ENCODE measurements at places on chromosomes 1 and 21.
A peak's percentile ranks its signal among the peaks of the same experiment; 100 is the strongest.

DNA sequence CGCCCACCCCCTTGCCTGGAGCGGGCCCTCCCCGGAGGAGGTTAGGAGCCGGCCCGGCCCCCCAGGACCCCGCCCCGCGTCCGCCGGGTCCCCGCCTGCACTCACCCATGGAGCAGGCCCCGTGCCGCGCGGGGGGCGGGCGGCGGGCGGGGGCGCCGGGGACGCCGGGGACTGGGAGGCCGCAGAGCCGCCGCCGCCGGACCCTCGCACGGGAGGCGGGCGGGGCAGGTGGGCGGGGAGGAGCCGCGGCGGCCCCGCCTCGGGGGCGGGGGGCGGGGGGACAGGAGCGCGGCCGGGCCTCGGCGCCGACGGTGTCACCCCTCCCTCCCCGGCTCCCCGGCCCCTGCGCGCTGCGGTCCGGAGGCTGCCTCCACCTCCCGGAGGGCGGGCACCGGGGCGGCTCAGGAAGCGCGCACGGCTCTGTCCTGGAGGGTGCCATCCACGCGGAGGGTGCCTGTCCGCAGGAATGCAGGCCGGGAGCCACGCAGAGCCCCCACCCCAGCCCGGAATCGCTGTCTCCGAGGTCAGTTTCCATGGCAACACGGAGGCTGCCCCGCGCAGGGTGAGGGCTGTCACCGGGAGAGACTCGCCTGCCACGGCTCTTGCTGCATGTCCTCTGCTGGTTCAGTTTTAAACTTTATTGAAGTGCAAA lies 5.9 kb upstream of the PLEKHG5 start:
- H3K4me1 ChIP-seq, result peaks cover 74% of the 10 kb centered on the region
- DNase-seq, result peak; percentile 92
- H3K4me3 ChIP-seq, result peak overlapping the region; percentile 69
- no peaks in the 10 kb centered on the region for H3K36me3 ChIP-seq
- H3K27me3 ChIP-seq, result no peaks in the 10 kb centered on the region
- no peak overlapping the region for H3K27ac ChIP-seq

GRCh38 chr1:64308866-64309265 lies 105.4 kb downstream of the UBE2U start:
- H3K4me3 ChIP-seq, result no peak overlapping the region
- DNase-seq, result no peak
- no peaks in the 10 kb centered on the region for H3K4me1 ChIP-seq
- H3K27ac ChIP-seq, result no peak overlapping the region
- H3K36me3 ChIP-seq, result no peaks in the 10 kb centered on the region
- H3K27me3 ChIP-seq, result no peaks in the 10 kb centered on the region

GRCh38 chr1:24167008-24167407 lies 20.1 kb downstream of the IFNLR1 start:
- H3K36me3 ChIP-seq, result no peaks in the 10 kb centered on the region
- H3K27me3 ChIP-seq, result no peaks in the 10 kb centered on the region
- no peak overlapping the region for H3K4me3 ChIP-seq
- no peaks in the 10 kb centered on the region for H3K4me1 ChIP-seq
- no peak for DNase-seq
- no peak overlapping the region for H3K27ac ChIP-seq

GRCh38 chr1:62367005-62367557 lies 47.8 kb upstream of the KANK4 start:
- no peak overlapping the region for H3K4me3 ChIP-seq
- DNase-seq, result no peak

DNA sequence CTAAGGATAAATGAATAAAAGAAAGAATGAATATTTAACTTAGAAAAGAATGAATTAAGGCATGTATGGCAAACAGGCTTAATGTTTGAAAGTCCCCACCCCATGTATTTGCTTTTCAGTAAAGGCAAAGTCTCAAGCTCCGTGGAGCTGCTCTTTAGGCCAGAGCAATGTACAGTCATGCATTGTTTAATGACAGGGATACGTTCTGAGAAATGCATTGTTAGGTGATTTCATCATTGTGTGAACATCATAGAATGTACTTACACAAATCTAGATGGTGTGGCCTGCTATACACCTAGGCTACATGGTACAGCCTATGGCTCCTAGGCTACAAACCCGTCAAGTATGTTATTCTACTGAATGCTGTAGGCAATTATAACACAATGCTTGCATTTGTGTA lies 51.6 kb upstream of the SPATA6 start:
- no peaks in the 10 kb centered on the region for H3K27me3 ChIP-seq
- no peaks in the 10 kb centered on the region for H3K4me1 ChIP-seq
- DNase-seq, result no peak
- H3K4me3 ChIP-seq, result no peak overlapping the region
- H3K36me3 ChIP-seq, result no peaks in the 10 kb centered on the region

DNA sequence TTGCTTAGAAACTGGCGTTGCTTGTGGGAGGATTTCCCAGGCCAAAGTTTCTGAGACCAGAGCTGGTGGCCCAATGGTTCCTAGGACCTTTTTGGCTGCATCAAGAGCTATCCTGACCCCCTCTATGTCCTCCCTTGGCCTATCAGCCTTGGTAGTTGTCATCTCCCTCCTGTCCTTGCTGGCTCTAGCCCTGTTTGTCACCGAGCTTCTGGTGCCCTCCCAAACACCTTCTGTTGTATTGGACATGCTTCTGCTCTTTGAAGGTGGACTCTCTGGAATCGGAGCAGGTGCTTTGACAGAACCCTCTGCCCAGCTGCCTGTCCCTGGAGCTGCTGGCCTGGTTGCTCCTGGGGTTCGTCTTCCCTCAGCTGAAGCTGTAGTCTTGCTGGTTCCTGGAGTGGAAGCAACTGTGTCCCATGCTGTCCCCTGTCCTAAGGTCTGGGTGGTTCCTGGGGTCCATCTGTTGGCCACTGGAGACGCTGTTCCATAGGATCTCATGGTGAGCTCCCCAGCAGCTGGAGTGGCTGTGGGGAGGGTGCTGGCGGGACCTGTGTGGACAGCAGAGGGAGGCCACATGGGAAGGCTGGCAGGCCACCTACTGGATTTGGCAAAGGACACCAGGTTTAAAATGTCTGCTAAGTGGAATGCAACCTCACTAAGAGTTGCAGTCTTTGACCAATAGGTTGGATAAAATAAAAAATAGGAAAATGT lies 9.4 kb downstream of the FCAMR start:
- H3K36me3 ChIP-seq, result no peaks in the 10 kb centered on the region
- no peak for DNase-seq
- H3K4me1 ChIP-seq, result no peaks in the 10 kb centered on the region
- no peak overlapping the region for H3K27ac ChIP-seq

DNA sequence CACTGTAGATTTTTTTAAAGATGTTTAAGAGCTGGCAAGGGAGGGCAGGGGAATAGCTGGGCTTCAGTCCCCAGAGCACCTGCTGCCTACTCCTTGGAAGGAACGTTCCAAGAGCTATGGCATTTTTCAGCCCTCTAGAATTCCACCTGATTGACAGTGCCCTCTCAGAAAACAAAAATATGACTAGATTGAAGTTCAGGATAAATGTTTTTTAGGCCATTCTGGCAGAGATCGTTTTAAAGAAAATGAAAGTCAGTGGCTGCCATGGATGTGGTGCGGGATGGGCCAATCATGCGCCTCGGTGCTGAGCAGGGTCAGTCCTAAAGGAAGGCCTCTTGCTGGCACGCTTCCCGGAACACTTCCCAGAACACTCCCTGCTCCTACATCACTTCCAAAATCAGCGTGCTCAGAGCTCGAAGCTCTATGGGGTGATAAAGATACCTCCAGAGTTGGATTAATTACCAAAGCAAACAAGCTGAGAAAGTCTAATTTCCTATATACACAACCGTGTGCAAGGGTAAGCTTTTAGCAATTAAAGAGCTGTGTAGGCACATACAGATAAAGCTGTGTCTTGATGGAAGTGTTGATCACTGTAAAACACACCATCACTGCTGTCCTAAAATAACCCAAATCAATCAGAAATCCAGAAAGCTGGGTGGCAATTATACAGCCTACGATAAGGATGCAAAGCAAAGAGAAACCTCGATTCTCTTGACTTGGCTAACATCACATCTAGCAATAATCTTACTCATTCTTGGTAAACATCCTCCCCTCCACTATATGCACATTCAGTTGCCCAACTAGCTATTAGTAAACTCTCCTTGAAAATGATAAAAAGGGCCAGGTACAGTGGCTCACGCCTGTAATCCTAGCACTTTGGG lies 34.6 kb downstream of the TGFBR3 start:
- peaks cover 17% of the 10 kb centered on the region for H3K27me3 ChIP-seq
- no peaks in the 10 kb centered on the region for H3K36me3 ChIP-seq
- peak; percentile 8 for DNase-seq
- no peak overlapping the region for H3K27ac ChIP-seq
- no peak overlapping the region for H3K4me3 ChIP-seq
- no peaks in the 10 kb centered on the region for H3K4me1 ChIP-seq

- H3K4me1 ChIP-seq, result no peaks in the 10 kb centered on the region
- no peak for DNase-seq
- H3K27me3 ChIP-seq, result no peaks in the 10 kb centered on the region
- H3K36me3 ChIP-seq, result no peaks in the 10 kb centered on the region
Observed at GRCh38 chr1:200895801-200896530, 1.3 kb downstream of the INAVA start.

- H3K36me3 ChIP-seq, result no peaks in the 10 kb centered on the region
- H3K27ac ChIP-seq, result peak overlapping the region; percentile 7
- no peaks in the 10 kb centered on the region for H3K27me3 ChIP-seq
Observed at GRCh38 chr1:94962409-94963265, 35.7 kb upstream of the CNN3 start.

- no peak for DNase-seq
- H3K27me3 ChIP-seq, result no peaks in the 10 kb centered on the region
- no peak overlapping the region for H3K4me3 ChIP-seq
- no peaks in the 10 kb centered on the region for H3K36me3 ChIP-seq
Observed at GRCh38 chr1:222375701-222376100, 172.2 kb downstream of the HHIPL2 start.

- no peak for DNase-seq
- no peaks in the 10 kb centered on the region for H3K4me1 ChIP-seq
- H3K4me3 ChIP-seq, result no peak overlapping the region
- H3K27me3 ChIP-seq, result no peaks in the 10 kb centered on the region
- H3K27ac ChIP-seq, result no peak overlapping the region
- no peaks in the 10 kb centered on the region for H3K36me3 ChIP-seq
Observed at GRCh38 chr1:116024626-116025025, 48.3 kb downstream of the SLC22A15 start.

DNA sequence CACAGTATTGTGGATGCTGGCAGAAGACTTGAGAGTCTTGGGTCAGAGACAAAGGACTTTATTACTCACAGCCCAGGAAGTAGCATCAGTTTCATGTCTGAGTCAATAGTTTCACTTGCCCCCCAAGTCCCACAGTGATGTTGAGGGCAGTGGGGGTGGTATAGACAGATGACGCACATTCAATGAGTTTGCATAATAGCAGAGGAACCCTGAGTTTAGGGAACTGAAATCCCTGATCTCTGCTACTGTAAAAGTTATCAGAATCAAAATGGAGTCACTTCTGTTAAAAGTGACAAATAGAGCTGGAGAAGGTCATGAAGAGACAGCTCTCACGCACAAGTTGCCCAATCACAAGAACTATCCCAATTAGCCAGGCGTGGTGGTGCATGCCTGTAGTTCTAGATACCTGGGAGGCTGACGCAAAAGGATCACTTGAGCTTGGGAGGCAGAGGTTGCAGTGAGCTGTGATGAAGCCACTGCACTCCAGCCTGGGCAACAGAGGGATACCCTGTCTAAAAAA lies 11.5 kb upstream of the HCRTR1 start:
- 0 out of 2 replicates have a peak, but pooled peaks cover 8% of the 10 kb centered on the region for H3K4me1 ChIP-seq
- DNase-seq, result no peak
- no peak overlapping the region for H3K27ac ChIP-seq
- no peaks in the 10 kb centered on the region for H3K36me3 ChIP-seq

GRCh38 chr1:25080294-25081209 lies 150.5 kb upstream of the RUNX3 start:
- H3K4me3 ChIP-seq, result no peak overlapping the region
- H3K27ac ChIP-seq, result no peak overlapping the region
- H3K36me3 ChIP-seq, result no peaks in the 10 kb centered on the region
- H3K27me3 ChIP-seq, result peaks cover 6% of the 10 kb centered on the region
- peaks cover 13% of the 10 kb centered on the region for H3K4me1 ChIP-seq
- no peak for DNase-seq

GRCh38 chr1:215986401-215986800 lies 419.3 kb downstream of the KCTD3 start:
- DNase-seq, result no peak
- H3K4me3 ChIP-seq, result no peak overlapping the region
- H3K4me1 ChIP-seq, result no peaks in the 10 kb centered on the region
- H3K36me3 ChIP-seq, result no peaks in the 10 kb centered on the region

GRCh38 chr1:67732750-67733151 lies 47.8 kb downstream of the GADD45A start:
- H3K4me3 ChIP-seq, result no peak overlapping the region
- no peaks in the 10 kb centered on the region for H3K27me3 ChIP-seq
- peak overlapping the region; percentile 59 for H3K27ac ChIP-seq
- H3K36me3 ChIP-seq, result peaks cover 4% of the 10 kb centered on the region
- no peak for DNase-seq

DNA sequence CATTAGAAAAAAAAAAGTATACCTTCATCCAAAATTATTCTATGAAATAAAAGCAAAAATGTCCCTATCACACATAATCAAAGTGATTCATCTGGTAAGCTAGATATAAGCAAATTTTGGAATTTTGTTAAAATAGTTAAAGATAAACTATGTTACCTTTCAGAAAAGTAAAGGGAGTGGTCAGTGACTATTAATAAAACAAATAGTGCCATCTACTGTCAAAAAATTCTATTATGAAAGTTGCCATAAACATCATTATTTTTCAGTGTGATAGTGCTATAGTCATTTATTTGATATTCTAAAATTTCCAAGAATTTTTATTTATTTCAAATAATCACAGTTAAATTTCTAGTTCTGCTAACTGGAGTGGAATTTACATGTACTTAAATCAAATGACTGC lies 803.7 kb downstream of the KCNT2 start:
- no peaks in the 10 kb centered on the region for H3K27me3 ChIP-seq
- H3K4me1 ChIP-seq, result no peaks in the 10 kb centered on the region
- H3K4me3 ChIP-seq, result no peak overlapping the region
- no peaks in the 10 kb centered on the region for H3K36me3 ChIP-seq
- H3K27ac ChIP-seq, result no peak overlapping the region
- no peak for DNase-seq

GRCh38 chr1:41739061-41739955 lies 179.4 kb downstream of the HIVEP3 start:
- DNase-seq, result no peak
- H3K27me3 ChIP-seq, result no peaks in the 10 kb centered on the region
- H3K4me3 ChIP-seq, result no peak overlapping the region
- no peaks in the 10 kb centered on the region for H3K36me3 ChIP-seq

DNA sequence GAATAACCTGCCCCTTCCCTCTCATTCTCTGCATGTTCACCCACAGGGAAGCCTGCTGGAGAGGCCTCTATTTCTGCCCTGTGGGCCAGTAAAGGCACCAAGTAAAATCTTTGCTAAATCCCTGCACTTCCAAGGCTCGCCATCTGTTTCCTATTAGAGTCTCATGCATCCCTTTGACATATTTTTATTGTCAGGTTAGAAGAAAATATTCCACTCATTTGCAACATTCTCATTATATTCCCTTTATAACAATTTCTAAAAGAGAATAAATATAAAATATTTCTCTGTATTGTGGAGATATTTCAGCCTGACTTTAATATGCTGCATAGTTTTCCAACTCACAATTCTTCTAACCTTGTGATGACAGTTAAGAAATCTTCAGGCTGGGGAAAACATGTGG lies 340.4 kb upstream of the VAMP3 start:
- no peak overlapping the region for H3K4me3 ChIP-seq
- H3K4me1 ChIP-seq, result no peaks in the 10 kb centered on the region
- no peak overlapping the region for H3K27ac ChIP-seq
- DNase-seq, result no peak
- no peaks in the 10 kb centered on the region for H3K27me3 ChIP-seq
